Caudate nucleus (tissue), 63 donors: ENCODE measurements at places on chromosomes 1 and 21.

- no peak for DNase-seq
Measured at GRCh38 chr1:80274256-80274655, 1267.7 kb upstream of the ADGRL4 start.

- DNase-seq, result no peak
Measured at GRCh38 chr1:205243350-205244191, 15.8 kb downstream of the TMCC2 start.

- no peak for DNase-seq
Measured at GRCh38 chr1:243575070-243575469, 275.0 kb downstream of the AKT3 start.

GRCh38 chr1:186657481-186657880 is 22.7 kb downstream of the PTGS2 start:
- DNase-seq, result no peak

DNA sequence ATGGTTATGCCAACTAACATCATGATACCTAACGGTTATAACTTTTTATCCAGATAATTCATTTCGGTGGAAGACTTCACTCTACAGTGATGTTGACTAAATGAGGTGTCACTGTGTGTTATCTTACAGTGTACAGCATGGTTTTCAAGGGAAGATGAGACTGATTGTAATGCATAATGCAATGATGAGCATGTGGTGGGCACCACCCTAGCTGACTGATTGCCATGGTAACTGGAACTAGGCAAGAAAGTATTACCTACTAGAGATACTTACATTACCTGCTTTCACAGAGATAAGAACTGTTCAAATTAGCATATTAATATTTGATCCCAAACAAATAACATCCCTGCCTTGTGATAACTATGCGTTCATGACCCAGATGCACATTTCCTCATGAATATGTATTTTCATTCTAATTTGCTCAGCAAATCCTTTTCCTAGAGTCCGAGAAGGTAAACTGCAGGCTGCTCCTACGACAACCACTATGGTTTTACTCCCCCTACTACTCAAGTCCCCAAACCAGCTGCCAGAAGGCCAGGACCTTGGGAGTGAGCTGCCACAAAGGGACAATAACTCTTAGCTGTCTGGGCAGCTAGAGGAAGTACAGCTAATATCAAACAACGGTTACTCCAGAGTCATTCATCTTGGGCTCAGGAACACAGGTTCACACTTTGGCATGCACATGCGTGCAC is 29.2 kb downstream of the TRABD2B start:
- no peak for DNase-seq

- no peak for DNase-seq
Measured at GRCh38 chr1:14567056-14567455, 31.4 kb upstream of the KAZN start.

GRCh38 chr1:207910591-207911354 is at the start of gene CD34:
CD34 (minus strand) TSS chr1:207911125; CDS start chr1:207911080, 45 bp downstream.
- no peak for DNase-seq

- DNase-seq, result no peak
Measured at GRCh38 chr1:221487781-221488524, 253.9 kb downstream of the DUSP10 start.

DNA sequence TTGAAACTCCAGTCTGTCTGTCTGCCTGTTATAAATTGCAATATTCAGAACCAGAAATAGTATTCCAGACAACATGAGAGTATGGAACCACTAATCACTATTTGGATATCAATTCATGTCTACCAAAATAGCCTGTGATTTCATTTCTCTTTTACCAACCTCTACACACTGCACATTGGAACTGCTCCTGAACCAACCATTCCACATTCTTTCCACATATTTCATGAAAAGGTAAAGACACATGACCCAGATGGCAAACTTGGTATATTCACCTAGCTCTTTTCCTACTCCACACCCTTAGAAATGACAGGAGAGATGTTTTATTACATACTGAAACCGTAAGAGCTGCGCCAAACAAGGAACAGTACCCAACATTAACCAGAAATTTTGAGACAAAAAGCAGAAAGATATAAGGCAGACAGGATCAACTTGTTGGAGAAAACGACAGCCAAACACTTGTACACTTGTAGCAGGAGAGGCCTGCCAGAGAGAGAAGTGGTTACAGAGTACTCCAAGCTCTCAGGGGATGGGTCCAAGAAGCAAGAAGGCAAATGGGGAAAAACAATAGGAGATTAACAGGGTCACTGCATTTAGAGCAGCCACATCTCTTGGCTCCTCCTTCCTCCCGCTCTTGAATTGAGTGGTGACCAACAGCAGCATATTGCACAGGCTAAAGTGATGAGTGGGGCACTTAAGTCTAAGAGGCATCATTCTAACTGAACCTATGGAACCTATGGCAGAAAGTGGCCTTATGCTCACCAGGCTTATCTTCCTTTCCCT is 148.7 kb downstream of the SETD4 start:
- no peak for DNase-seq

DNA sequence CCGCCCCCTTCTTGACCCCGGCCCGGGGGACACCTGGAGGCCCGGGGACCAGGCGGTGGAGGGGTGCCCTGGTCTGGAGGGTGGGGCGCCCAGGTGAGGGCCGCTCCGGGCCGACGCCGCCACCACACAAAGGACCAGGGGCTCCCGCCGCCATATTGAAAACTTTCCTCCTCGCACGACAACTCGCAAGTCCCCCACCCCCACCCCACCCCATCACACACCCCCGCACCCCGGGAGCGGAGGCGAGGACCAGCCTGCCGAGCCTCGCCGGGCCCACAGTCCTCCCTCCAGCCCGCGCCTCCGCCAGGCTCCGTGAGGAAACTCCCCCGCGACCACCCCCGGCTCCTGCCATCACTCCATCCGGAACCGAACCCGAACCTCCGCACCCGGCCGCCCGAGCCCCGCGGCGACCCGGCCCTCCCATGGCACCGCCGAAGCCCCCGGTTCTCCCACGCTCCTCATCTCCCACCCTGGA is 733 bp downstream of the KDM5B start:
- peak; percentile 13 for DNase-seq

DNA sequence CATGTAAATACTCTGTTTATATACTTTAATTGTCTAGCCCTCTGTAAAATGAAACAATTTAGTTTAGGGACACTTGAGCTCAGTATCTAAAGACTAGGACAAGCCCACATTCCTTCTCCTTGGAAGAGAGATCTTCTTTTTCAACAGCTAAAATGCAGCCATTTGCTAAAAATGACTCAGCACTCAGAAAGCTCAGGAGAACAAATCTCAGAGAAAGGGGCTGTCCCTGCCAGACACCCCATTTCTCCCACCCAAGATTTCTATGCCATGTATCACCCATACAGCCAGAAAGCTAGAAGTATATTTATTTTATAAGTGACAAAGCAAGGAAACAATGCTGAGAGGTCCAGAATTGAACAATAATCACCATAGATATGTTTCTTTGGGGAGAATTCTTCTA is 23.2 kb upstream of the PRDX6 start:
- no peak for DNase-seq

DNA sequence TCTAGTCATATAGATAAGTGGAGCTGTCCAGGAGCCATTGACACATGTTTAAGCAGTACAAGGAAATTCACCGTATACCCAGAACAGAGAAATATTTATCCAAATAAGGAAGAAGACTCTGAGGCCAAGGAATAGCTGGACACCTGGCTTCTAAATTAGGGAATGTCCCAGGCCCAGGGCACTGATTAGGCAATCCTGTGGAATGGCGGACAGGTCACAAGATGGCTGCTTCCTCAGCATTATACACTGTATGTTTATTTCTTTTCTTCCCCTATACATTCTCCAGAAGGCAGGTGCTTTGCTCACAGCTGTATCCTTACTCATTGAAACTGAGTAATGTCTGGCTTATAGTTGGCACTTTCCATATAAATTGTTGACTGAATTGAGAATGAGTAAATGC is 59.4 kb downstream of the ST6GALNAC3 start:
- no peak for DNase-seq

DNA sequence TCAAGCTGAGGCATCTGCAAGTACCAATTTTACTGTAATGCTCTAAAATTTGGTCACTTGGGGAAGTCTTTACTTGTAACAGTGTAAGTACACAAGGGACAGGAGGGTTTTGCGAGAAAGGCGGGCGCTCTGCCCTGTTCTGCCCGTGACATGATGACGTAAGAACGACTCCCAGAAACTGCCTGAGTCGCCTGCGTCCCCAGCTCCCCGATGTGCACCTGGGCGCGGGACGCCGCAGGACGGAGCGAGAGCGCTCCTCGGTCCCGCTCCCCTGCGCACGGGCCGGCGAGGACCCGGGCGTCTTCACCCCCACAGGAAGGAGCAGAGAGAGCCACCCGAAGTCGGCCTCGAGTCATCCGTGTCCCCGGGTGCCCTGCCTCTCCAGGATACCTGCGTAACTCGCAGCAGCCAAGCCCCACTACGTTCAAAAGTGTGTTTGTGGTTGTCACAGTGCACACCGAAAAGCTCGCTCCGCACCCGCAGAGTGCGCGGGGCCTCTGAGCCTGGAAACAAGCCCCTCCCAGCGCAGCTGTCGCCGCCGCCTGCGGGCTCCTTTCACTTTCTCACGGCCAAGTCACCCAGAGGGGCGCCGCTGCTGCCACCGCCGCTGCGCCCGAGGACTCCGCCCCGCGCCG is 3.3 kb upstream of the ZBTB18 start:
- no peak for DNase-seq

DNA sequence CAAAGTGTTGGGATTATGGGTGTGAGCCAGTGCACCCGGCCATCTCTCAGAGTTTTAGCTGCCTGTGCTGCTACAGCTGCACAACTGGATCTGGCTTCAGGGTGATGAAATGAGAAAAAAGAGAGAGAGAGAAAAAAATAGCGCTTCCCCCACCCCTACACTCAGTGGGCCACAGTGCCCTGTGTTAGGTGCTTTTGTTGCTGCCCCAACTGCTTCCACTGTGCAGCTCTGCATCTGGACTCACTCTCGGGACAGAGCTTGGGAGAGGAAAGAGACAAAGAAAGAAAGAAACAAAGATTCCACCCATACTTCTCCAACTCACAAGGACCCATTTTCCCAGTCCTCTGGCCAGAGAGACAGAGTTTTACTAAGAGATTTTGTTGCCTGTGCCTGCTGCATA is 50.4 kb downstream of the INAVA start:
- DNase-seq, result no peak
